ENCODE measurements at places on chromosomes 4 and X.
A peak's percentile ranks its signal among the peaks of the same experiment; 100 is the strongest.

GRCh38 chrX:108304210-108304609 lies 134.0 kb downstream of the COL4A6 start:
- DNase-seq = peak; percentile 24

- no peak for DNase-seq
Observed at GRCh38 chrX:19745077-19745476, 142.3 kb downstream of the SH3KBP1 start.

GRCh38 chrX:72029483-72030411 lies 102.0 kb downstream of the RTL5 start:
- no peak for DNase-seq

DNA sequence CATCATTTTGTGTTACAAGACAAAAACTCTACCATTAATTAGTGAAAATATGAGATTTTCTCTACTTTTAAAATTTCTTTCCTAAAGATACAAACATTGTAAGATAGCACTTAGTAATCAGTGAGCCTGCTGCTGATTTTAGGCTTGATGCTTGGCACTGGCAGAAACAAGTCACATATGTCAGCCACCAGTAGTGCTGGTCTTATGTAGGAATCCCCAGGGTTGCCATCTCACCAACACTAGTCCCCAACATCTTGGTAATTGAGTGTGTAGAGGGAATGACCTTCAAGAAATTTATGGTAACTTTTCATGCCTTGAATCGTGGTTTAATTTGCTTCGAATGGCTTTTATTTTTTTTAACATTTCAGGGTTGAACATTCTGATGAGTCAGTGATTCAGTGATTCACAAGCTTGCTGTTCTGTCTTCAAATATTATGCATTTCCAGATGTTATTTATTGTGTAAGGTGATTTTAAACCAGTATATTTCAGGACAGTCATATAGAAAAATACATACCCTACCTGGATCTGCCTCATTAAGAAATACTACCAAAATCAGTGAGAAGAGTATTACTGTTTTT lies 11.9 kb downstream of the EXOC1 start:
- no peak for DNase-seq

GRCh38 chr4:67558493-67558892 lies at the start of gene STAP1:
TSS of gene STAP1 (plus strand) at chr4:67558727. CDS start at chr4:67558810, 83 bp downstream.
- DNase-seq = peak; percentile 79

DNA sequence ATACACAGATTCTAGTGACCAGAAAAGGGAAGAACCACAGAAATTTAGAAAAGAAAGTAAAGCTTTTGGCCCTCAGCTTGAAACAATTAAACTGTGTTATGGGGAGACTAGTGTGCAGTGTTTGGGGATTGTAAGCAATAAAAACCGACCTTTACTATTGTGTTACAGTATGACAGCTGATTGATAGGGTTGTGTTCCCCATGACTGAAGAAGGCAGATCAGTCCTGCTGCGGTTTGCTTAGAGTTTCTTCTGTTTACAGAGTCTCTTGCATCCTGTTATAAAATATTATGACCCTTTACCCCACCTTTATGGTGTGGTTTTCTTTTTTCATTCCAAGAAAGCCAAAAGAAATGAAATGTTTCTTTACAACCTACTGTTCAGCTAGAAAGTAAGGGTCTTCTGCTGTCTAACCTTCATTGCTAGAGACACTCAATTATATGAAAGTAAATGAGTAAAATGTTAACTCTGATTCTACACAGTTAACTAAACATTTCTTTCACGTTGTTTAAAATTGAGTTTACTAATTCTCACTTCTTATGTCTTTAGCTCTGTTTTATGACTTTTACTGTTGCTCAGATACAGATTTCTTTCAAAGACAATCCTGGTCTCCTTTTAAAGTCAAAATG lies 18.1 kb downstream of the CHIC1 start:
- DNase-seq = peak; percentile 7

All from hematopoietic multipotent progenitor cell treated with erythropoietin and hydrocortisone succinate and interleukin-3 and kit ligand, for 6 days (in vitro differentiated cells).